ENCODE measurements at places on chromosomes 12 and 14.

GRCh38 chr14:50728836-50729235 is 60.7 kb upstream of the SAV1 start:
- DNase-seq, result no peak

- DNase-seq, result no peak
Observed at GRCh38 chr14:75098682-75099081, 28.2 kb downstream of the NEK9 start.

DNA sequence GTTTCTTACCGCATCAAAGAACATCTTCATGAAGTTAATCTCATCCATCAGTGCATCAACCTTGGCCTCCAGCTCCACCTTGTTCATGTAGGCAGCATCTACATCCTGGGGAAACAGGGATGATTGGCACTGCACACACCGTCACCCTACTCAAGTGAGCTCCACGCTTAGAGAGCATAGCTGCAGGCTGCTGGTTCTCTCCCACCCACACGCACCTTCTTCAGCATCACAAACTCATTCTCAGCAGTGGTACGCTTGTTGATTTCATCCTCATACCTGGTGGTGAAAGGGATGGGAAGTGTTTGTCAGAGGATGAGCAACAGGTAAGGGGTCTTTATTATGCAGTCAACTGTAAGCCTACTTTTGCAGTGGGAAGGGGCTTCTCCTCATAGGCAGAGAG is 2.3 kb downstream of the KRT5 start:
- DNase-seq, result no peak

DNA sequence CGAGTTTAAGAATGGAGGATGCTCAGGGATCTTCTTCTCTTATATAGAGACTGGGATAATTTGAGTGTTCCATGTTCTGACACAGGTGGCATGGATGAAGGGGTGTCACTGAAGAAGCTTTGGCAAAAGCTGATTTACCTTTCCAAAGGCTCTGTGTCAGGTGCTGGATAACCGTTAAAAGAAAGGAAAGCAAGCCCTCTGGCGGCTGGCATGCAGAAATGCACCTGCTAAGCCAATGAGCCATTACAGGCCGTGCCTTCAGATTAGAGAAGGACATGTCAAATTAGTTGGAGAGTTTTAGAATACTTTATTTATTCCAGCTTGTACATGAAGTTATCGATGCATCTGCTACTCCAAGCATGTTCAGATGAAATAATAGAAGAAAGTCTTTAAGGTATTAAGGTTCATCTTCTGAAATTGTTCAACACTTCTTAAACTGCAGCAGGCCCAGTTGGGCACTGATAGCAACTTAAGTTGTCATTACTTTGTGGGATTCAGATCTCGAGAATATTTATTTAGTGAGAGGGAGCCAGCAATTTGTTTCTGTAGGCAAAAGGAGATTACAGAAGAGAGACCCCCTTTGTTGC is 678.2 kb downstream of the NRXN3 start:
- DNase-seq, result no peak

GRCh38 chr12:29053567-29053966 is 95.5 kb upstream of the FAR2 start:
- no peak for DNase-seq

- no peak for DNase-seq
Observed at GRCh38 chr12:41442896-41443295, 254.8 kb downstream of the PDZRN4 start.

DNA sequence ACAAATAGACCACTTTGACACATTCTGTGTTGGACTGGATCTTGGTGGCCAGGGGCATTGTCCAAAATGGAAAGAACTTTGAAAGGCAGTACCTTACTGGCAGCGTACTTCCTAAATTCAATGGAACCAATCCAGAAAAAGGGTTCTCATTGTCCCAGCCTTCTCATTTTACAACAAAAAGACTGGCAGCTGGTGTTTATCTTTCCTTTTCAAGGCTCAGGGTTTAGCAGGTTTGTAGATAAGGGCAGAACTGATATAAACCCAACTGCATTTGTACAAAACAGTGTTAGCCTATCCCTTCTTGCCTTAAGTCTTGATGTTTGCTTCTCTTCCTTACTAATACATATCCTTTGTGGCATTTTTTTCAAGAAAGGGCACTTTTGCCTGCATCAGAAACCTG is 7.7 kb downstream of the THAP2 start:
- DNase-seq, result no peak

GRCh38 chr14:90426663-90427062 is 29.8 kb downstream of the CALM1 start:
- DNase-seq, result no peak

DNA sequence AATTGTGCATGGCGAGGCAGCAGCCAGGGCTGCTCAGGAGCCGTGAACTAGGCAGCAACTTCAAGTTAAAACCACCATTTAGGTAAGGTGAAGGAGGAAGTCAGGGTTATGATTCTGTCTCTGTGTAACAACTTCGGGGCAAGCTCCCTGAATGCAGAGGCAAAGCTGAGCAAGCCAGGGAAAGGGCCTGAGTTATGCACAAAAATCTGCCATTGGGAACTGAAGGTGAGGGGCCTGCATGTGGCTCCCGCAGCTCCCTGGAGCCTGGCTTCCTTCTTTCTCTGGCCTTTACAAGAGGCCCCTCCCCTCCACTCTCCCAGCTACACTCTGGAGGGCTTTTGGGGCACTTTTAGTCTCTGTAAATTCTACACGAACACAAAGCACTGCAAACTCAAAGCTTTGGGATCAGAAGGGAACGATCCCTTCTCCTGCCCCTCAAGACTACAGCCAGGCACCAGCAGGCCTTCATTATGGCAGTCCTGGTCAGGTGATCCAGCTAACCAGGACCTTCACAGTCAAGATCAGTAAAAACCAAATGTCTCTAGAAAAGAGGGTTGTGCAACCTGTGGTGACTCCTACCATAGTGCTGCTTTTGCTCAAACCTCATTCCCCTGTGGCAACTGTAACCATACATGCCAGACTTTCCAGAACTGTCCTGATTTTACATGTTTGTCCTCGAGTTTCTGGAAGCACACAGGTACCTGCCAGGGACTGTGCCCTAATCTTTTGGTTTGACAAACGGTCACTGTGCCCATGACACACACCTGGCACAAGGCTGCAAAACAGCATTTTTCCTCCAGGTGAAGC is 67.2 kb upstream of the PTGR2 start:
- DNase-seq, result no peak

DNA sequence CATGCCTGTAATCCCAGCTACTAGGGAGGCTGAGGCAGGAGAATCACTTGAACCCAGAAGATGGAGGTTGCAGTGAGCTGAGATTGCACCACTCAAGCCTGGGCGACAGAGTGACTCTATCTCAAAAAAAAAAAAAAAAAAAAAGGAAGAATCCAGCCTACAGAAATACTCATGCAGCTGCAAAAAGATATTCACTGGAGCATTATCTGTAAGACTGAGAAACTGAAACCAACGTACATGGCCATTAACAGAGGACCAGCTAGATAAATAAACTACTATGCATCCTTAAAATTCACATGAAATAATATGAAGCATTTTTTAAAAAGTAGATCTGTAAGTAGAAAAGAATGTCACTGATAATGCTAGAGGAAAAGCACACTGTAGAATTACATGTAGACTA is 3.5 kb downstream of the SLC7A7 start:
- no peak for DNase-seq

DNA sequence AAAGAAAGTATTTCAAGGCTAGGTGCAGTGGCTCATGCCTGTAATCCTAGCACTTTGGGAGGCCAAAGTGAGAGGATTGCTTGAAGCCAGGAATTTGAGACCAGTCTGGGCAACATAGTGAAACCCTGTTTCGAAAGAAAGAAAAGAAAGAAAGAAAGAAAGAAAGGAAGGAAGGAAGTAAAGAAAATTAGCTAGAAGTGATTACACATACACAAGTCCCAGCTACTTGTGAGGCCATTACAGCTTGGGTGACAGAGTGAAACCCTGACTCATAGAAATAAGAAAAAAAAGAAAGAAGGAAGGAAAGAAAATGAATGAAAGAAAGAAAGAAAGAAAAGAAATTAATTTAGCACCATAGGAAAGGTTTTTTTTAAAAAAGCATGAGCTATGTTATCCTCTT is 33.3 kb upstream of the PPP1CC start:
- no peak for DNase-seq

- no peak for DNase-seq
Observed at GRCh38 chr12:31362759-31363415, 36.9 kb upstream of the SINHCAF start.

GRCh38 chr14:102774391-102775153 is 2.7 kb upstream of the TRAF3 start:
- no peak for DNase-seq

DNA sequence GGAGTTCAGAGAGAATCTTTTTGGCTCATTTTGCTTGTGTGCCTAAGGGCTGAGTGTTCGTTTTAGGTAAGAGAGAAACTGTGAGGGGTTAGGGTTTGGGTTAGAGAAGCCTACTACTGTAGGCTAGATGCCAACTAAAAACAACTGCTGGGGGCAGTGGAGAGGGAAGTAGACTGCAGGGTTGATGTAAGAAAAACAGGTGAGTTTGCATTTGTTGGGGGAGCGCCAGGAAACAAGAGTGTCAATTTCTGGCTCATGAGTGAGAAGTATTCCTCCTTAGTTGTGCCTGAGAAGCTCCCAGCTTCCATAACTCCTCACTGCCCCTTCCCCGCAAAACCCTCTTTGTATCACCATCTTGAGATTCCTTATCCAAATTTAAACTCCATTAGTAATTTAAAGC is 92.3 kb downstream of the DERA start:
- DNase-seq, result no peak

GRCh38 chr14:28412077-28412476 is 354.5 kb upstream of the FOXG1 start:
- no peak for DNase-seq

DNA sequence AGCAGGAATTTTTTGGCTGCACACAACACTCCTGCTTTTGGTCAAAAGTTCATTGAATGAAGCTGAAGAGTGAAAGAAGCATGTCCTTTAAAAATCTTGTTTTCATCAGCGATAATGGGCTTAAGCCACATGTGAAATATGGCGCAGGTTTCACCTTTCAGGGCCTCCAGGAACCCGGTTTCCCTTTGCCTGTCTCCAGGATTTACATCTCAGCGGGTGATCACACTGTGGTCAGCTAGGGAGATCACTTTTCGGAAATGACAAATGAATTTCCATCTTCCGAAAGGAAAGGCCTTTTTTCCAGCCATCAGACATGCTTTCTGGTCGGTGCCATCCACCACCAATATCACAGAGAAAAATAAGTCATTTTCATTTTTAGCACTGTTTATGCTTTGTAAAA is 727.1 kb upstream of the TBX3 start:
- no peak for DNase-seq

- DNase-seq, result no peak
Observed at GRCh38 chr14:68255693-68256178, 436.2 kb downstream of the RAD51B start.

- DNase-seq, result no peak
Observed at GRCh38 chr12:53856132-53856531, 82.5 kb upstream of the HOXC13 start.

- DNase-seq, result no peak
Observed at GRCh38 chr12:74538491-74539258, 1.0 kb downstream of the ATXN7L3B start.

GRCh38 chr14:85634205-85634604 is 104.3 kb downstream of the FLRT2 start:
- no peak for DNase-seq

DNA sequence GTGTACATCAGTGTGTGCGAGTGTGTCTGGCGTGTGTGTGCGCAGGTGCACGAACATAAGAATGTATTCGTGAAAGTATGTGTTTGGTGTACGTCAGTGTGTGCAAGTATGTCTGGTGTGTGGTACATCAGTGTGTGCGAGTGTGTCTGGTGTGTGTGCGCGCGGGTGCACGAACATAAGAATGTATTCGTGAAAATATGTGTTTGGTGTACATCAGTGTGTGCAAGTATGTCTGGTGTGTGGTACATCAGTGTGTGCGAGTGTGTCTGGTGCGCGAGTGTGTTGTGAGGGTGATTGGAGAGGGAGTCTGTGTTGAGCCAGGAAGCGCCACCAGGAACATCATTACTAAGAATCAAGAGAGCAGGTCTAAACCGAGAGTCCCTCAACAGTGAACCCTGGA is 143.8 kb downstream of the BCL11B start:
- DNase-seq, result no peak

DNA sequence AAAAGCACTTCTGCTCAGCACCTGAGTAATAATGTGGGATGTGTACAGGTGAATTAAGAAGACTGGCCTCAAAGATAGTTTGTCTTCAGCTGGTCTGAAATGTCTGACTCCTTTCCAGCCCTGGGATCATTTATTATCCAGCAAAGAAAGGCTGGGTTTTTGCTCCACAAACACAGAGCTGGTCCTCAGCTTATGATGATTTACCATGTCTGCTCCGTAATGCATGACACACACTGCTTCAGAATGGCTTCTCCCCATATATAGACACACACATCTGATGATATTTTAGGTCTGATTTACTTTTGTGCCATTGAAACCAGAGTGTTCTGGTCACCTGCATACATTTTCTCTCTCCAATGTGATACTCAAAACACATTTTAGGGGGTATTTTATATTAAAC is 225.0 kb downstream of the SLC25A21 start:
- DNase-seq, result no peak

DNA sequence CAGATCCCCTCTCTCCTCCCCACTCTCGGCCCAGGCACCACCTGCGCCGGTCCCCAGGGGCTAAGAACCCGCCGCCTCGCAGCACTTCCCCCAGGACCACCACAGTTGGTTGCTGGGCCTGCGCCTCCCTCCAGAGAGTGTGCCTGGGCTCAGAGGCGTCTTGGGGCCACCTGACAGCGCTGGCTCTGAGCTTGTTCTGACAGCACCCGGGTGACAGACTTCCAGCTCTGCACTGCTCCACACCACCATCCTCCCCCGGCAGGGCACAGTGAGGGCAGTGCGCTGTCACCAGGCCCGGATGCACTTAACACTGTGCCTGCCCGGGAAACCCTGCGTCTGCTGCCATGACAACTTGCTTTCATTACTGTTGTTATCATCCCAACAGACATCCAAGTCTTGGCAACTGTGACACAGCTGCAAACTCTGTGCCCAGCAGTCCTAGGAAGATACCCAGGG is 6.6 kb downstream of the BRF1 start:
- DNase-seq, result no peak

- DNase-seq, result no peak
Observed at GRCh38 chr12:51863933-51864832, 15.7 kb upstream of the FIGNL2 start.

GRCh38 chr12:113232840-113233585 is 11.7 kb downstream of the TPCN1 start:
- DNase-seq, result peak; percentile 18

GRCh38 chr12:124174451-124175348 is 120.2 kb upstream of the RFLNA start:
- no peak for DNase-seq

DNA sequence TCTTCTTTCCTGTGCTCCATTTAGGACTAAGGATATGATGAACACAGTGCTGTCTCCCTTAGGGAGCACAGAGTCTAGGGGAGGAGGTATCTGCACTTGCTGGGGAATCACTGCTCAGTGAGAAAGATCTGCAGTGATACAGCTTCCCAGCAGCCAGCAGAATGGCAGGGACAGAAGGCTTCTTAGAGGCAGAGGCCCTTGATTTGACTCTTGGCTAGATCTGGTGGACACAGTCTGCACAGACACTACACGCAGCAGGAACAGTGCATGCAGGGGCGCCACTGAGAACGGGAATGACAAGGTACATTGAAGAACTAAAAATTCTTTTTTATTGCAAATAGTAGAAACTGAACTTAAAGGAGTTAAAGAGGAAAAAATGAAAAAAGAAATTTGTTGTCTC is 51.6 kb downstream of the KCNA1 start:
- DNase-seq, result no peak

- no peak for DNase-seq
Observed at GRCh38 chr12:129868575-129868974, 35.2 kb downstream of the TMEM132D start.

GRCh38 chr14:103108749-103109207 is 14.3 kb downstream of the EXOC3L4 start:
- no peak for DNase-seq

Measured in stimulated activated CD8-positive, alpha-beta memory T cell treated with anti-CD3 and anti-CD28 coated beads, Interleukin-15, amount 100 ng/mL, for 24 hours (primary cell).